ENCODE measurements at places on chromosomes 13 and 19.

GRCh38 chr19:38267761-38268483, 3.5 kb downstream of the SPINT2 start:
- DNase-seq: no peak

GRCh38 chr13:91891141-91891540, 492.7 kb downstream of the GPC5 start:
- DNase-seq: no peak

DNA sequence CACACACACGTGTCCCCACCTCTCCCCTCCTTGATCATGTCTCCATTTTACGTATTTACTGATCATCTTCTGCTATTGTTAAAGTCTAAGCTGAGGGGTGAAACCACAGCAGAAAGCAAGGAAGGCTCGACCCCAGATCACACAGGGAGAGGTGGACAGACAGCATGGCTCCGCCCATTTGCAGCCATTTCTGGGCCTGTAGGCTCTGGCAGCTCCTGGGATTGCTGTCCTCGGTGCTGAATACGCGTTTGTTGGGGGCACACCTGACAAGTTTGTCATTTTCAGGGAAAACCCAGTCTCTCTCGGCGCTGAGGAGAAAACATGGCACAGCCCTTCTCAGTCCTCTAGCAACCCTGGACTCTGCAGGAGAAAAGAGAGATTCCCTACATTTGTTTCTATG, 8.0 kb downstream of the TMEM86B start:
- no peak for DNase-seq

- no peak for DNase-seq
These were observed 32.2 kb upstream of the TNFAIP8L1 start for GRCh38 chr19:4606921-4607678.

- DNase-seq: no peak
These were observed 8.0 kb downstream of the C19orf81 start for GRCh38 chr19:50657222-50657669.

- DNase-seq: peak; percentile 89
These were observed 5.1 kb downstream of the DOT1L start for GRCh38 chr19:2168619-2169424.

DNA sequence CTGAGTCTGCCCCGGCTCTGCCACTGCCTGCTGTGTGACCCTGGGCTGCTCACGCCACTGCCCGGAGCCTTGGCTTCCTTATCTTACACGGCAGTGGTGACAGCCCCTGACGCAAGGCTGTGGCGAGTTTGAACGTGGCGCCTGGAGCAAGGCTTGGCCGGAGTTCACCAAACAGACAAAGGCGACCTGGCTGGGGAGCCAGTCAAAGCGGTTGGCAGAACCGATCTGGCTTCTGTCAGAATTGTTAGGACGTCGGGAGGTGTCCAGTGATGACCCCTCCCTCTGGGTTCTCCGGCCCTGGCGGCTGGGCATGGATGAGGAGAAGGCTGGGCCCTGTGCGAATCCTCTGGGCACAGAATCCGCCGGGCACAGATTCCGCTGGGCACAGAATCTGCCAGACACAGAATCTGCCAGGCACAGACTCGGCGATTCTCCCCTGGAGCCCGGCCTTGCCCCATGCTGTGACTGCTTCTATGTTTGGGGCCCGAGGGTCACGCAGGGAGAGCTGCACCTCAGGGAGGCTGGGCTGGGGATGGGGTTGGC, 11.7 kb upstream of the TMEM255B start:
- no peak for DNase-seq

DNA sequence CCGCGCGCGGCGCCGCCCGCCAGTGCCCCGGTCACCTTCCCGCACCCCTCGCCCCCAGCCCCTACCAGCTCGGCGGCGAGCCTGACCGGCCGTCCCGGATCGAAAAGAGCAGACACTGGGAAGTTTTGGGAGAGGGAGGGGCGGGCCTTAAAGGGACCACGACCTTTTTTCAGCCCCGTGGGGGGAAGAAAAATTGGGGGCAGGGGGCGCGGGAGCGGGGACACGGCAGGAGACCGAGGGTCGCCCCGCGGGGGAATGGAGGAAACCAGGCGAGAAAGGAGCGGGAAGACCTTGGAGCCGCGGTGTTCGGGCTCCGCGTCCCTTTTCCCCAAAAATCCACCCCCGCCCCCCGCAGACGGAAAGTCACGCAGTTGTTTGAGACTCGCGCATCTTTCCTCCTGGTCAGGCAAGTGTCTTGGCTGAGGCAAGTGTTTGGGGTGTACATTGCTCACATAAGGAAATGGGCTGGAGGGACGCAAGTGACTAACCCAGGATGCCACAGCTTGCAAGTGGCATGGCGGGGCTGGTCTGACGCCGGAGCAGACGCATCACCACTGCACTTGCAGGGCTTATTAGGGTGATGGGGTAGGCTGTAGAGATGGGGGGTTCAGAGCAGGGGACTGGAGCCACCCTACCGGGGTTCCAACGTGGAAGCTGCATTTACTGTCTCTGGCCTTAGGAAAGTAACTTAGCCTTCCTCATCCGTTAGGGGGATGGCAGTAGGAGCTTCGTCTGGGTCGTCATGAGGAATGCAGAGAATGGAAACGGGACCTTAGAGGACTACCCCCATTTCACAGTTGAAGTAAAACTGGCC, 2.7 kb upstream of the HNRNPL start:
- peak; percentile 38 for DNase-seq

GRCh38 chr13:106109391-106109791, 426.1 kb downstream of the EFNB2 start:
- no peak for DNase-seq

DNA sequence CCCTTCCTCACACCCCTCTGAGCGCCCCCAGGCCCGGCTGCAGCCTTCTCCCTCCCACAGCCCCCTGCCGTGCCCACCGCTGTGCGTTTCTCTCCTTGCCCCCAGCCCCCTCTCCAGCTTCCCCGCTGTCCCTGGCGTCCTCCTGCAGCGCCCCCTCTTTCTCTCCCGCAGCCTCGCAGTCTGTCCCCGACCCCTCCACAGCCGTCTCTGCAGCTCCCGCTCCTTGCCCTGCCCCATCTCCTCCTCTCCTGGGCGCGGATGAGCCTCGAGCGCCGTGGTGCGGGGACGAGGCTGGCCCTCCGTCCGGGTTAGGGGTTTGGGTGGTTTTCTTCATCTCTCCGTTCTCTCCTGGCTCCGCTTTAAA, 1.1 kb downstream of the KMT5C start:
- DNase-seq: no peak

- DNase-seq: peak; percentile 99
These were observed 21.2 kb downstream of the TMPRSS9 start for GRCh38 chr19:2381148-2381820.

GRCh38 chr13:100392709-100393630, 195.6 kb downstream of the GGACT start:
- DNase-seq: no peak

- DNase-seq: no peak
These were observed 62.6 kb downstream of the MLLT1 start for GRCh38 chr19:6216996-6217751.

- DNase-seq: no peak
These were observed 92.9 kb downstream of the DNAJC15 start for GRCh38 chr13:43116242-43116641.

GRCh38 chr13:92461402-92461801, 765.2 kb upstream of the GPC6 start:
- DNase-seq: no peak

DNA sequence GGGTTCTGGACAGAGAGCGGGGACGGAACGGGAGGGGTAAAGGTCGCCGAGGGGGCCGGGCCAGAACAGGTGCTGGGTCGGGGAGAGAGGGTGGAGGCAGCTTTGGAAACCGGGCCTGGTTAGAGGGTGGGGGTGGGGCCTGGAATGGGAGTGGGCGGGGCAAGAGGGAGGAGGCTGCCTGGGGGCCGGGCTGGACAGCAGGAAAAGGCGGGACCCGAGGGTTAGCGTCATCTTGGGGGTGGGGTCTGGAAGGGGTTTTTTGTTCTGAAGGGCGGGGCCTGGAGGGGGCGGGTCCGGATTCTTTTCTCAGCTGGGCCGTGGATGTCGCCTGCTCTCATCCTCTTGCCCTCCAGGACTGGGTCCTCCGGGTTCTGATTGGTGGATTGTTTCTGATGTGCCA, 4.3 kb upstream of the ZNF813 start:
- DNase-seq: peak; percentile 94

GRCh38 chr19:30387311-30388115, 15.3 kb downstream of the ZNF536 start:
- no peak for DNase-seq

DNA sequence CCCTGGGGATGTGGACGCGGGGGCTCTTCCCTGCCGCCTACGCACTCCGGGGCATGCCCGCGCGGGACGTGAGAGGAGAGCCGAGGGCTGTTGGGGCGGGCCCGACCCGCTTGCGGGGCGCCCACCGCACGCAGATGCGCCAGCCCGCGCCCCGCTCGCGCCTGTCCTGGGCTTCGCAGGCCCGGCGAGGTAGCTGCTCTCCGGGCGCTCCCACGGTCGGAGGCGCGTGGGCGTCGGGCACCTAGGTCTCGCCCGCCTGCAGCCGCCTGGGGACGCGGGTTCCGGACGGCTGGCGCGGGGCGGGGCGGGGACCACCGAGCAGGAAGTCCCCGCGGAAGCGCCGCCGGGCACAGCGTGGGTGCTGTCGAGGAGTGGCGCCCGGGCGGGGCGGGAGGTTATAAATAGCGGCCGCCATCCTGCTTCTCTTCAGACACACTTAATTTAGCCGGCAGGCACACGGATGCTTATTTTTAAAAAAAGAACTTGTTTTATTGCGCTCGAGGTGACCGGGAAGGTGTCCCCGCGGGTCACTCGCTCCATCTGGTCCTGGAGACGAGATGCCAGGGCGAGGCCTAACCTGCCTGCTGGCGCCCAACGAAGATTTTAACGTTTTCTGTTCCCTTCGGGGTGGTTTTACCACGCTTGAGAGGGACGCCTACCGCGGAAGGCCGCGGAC, 561 bp upstream of the GJA3 start:
- DNase-seq: no peak

DNA sequence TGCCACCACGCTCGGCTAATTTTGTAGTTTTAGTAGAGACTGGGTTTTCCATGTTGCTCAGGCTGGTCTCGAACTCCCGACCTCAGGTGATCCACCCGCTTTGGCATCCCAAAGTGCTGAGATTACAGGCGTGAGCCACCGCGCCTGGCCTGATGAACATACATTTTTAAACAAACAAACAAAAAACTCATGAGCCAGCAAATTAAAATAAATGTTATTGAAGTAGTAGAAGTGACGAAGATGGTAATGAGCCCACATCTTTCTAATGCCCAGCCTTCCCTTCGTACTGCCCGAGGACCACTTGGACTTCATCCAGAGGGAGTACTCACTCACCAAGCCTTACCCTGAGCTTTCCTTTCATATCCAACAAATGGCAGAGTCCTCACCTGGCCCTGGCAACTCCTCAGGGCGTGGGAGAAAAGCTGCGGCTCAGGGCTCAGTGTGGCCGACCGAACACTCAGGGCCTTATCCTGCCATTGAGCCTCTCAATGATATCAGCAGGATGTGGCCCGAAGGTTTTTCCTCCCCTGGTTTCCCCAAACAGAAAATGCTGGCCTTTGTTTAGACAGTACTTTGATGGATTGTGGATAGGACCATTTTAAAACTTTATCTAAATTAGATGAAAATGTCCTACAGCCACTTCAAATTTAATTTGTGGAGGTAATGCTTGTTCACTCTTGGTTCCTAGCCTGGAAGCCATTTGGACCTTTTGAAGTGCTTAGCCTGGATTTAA, 22.8 kb upstream of the ABCC4 start:
- no peak for DNase-seq

DNA sequence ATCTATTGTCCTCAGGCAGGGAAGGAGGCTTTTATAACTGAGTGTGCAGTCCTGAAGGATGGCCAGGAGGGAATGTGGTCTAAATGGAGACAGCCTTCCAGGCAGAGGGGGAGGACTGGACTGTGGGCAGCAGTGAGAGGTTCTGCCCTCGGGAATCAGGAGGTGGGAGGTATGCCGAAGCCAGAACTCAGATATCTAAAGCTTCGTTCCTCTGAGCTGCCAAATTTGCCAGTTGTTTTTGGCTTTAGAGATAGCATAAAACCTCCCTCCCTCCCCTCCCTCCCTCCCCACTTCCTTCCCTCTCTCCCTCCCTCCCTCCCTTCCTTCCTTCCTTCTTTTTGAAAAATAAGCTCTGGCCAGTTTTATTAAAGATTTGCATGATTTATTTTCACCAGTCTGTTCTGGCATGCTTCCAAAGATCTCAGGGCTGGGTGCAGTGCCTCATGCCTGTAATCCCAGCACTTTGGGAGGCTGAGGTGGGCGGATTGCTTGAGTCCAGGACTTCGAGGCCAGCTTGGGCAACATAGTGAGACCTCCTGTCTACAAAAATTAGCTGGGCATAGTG, 2.4 kb downstream of the MEDAG start:
- DNase-seq: no peak

- DNase-seq: no peak
These were observed 24.4 kb upstream of the GGACT start for GRCh38 chr13:100613031-100613430.

DNA sequence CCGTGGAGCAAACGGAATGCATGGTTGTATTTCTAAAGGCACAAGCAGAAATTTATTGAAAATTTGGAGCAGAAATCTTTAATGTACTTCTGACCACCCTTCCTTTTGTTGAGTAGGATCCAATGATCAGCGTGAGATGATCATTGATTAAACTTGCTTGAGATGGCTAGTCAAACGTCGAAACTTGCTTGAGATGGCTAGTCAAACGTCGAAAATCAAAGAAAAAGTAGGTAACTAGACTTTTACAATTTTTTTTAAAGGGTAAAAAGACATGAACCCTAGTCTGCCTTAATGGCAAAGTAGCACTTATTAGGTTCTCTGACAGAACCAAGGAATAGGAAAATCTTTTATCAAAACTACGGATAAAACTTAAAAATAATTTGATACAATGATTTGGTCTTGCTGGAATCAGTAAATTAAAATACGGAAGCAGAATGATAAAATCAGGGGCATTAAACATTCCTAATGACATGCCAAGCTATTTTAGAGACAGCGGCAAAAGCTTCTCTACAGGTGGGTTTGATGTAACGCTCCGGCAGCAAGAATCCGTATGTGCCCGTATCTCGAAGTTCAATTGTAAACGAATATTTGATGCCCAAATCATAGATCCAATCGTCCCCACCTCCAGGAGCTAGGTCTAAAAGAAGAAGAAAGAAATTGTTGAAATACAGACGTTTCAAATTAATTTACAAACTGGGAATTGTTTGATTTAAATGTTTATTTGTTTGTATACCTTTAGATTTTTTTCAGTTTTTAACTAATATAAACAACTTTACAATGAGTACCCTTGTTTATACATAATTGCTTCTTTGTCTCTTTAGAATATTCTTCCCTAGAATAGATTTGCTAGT, 841 bp upstream of the ZC3H13 start:
- DNase-seq: peak; percentile 37

DNA sequence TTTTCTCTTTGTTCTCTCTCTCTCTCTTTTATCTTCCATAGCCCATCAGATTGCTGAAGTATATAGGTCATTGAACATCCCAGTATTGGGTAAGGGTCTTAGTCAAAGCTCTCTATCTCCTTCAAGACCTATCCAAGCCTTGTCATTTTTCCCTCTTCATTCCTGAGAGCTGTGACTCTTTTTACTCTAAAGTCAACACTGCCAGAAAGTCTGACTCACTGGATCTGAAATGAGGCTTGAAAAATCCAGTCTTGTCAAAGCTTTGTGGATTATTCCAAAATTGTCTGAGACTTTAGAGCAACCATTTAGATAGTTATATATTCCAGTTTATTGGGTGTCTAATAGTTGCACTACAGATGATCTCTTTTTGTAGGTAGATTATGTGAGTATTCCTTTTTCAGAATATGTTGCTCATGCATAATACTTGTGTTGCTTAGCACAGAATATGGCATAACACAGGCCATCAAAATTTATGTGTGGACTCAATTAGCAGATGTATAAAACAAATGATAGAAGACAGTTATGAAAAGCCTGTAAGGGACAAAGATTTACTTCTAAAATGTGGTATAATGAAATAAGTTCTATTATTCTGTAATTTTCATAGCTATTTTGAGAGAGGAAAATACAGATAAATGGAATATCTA, 389.3 kb upstream of the PCDH9 start:
- DNase-seq: no peak

- DNase-seq: no peak
These were observed 56.6 kb upstream of the RANBP3 start for GRCh38 chr19:6034512-6034911.
